Hepatocyte (in vitro differentiated cells): ENCODE measurements at places on chromosomes 12 and 14. TPM values are rescaled to one million over a fixed set of nuclear protein-coding genes. Genes with fewer than 3 reads are reported as not detected.
A peak's percentile ranks its signal among the peaks of the same experiment; 100 is the strongest.

DNA sequence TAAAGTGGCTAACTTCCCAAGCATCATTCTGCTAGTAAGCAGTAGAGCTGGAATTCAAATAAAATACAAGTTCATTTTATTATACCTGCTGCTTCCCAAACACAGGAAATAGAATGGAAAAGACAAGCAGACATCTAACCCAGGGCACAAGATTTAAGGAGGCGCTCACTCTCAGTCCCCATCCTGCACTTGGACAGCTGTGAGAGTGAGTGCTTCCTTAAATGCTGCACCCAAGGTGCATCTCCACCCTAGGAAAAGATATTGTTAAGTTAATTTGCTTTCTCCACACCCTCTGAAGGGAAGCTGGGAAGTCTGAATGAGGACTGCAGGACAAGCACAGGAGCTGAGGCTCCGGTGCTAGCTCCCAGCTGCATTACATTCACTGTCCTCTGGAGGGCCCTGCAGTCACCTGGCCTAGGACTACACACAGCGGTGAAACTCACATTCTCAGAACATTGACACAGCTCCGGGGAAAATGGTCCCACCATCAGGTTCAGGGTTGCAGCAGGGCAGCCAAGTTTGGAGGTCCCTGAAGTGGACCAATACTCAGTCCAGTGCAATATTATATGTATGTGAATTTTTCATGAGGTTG lies 14.2 kb downstream of the HEBP1 start:
- DNase-seq, result peak; percentile 47

- DNase-seq, result peak; percentile 49
Measured at GRCh38 chr12:47808050-47808449, 11.7 kb downstream of the HDAC7 start.

DNA sequence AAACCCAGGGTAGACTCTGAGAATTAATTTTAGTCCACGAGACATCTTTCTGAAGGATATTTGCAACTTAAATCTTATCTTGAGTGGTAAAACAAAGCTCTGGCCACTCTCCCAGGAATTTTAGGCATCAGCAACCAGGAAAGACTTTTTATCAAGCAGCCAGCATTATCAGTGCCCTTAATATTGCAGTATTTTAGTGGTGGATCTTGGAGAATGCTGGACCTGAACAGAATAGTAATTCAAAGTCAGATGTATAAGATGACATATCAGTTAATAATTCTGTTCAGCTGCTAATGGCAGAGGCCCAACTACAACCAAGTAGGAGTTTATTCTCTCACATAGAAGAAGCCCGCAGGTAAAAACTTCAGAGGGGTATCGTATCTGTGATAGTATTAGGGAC lies 59.0 kb upstream of the CRY1 start:
- DNase-seq, result no peak

DNA sequence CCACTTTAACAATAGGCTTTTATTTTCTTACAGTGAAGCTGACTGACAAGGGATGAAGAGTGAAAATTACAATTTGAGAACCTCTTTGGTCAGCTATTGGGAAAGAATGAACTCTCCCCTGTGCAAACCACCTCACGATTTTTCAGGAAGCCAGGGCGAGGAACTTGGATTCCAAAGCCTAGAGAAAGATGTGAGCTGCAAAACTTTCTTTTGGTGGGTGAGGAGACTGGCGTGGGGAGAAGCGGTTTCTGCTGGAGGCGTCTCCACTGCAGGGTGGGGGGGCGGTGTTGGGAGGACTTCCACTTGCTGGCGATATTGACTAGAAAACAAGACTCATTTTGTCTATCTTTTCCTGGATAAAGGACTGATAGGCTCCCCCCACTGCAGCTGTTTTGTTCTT lies 59.3 kb upstream of the VRK1 start:
- no peak for DNase-seq

DNA sequence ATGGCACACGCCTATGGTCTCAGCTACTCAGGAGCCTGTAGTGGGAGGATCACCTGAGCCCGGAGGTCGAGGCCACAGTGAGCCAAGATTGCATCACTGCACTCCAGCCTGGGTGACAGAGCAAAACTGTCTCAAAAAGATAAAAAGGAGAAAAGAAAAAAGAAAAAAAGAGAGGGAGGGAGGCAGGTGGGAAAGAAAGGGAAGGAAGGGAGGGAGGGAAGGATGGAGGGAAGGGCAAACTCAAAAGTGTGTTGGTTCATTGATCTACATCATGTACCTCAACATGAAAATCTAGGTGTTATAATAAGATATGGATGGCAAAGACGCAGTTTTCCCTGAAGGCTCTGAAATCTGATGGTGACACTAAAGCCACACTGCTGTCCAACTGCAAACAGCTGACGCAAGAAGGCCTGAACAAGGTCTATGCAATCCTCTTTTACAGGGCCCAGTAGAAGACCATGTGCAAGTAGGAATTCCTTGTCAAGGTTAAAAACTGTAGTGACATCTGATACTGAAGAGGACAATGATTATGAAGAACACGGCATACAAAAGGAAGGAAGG lies 143.6 kb downstream of the ITPR2 start:
- DNase-seq, result no peak

DNA sequence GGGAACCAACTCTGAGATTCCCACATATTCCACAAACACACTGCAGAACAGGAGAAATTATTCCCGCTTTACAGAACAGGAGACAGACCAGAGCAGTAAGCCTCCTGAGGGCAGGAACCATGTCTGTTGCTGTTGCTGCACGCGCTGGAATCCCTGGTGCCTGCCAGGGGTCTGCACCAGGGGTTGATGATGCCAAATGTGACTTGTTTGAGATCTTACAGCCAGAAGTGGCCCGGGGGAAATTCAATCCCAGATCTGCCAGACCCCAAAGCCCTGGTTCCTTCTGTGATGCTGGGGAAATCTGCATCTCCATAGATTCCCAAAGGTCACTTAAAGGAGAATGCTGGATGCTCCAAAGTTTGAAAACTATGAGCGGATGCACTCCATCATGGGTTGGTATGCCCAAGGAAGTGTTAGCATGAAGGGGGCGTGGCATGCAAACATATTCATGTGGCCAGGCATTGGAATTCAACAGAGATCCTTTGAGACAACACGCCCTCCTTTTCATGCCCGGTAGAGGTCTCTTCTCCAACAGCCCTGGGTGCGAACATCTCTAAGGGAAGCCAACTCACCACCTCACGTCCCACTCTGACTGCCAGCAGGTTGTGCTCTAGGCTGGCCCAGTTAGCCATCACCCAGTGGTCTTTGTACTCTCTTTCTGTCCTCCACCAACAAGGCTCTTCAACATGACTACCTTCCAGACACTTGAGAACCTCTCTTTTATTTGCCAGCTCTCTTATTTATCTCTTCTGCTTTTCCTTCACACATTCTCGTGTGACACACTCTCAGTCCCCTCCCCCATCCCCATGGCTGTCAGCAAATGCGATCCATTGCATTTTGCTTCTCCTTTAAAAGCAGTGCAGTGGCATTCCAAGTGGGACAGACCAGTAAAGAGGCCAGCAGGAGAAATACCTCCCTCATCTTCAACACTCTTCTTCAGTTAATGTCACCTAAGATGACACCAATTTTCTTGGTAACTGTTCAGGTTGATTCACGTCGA lies 131.3 kb downstream of the ZFP36L1 start:
- DNase-seq, result no peak

DNA sequence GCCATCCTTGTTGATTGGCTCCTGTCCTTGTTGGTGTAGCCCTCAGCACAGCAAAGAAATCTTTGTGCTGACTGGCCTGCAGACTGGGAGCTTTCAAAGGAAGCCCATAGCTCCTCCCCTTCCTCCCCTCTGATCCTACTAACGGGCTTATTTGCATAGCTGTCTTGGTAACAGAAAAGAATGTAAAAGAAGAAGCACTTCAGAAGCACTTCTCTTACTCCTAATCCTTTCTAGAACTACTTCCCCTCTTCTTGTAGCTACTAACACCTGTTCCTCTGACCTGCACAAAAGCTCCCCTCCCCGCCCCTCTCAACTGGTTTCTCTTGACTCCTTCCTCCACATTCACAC lies 14.3 kb upstream of the RIC8B start:
- no peak for DNase-seq

DNA sequence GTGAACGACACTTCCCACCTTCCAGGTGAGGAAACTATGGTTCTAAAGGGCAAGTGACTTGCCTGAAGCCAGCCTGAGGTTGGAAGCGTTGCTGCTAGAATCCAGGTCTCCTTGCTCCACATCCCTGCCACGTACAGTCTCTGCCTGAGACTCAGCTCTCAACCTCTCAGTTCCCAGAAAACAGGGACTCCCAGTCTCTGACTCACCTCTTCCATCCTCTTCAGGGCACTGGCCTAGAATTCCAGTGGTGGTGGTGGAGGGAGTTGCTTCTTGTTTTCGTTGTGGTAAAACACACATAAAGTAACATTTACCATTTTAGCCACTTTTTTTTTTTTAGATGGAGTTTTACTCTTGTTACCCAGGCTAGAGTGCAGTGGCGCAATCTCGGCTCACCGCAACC lies 7.3 kb downstream of the GPR68 start:
- DNase-seq, result no peak

DNA sequence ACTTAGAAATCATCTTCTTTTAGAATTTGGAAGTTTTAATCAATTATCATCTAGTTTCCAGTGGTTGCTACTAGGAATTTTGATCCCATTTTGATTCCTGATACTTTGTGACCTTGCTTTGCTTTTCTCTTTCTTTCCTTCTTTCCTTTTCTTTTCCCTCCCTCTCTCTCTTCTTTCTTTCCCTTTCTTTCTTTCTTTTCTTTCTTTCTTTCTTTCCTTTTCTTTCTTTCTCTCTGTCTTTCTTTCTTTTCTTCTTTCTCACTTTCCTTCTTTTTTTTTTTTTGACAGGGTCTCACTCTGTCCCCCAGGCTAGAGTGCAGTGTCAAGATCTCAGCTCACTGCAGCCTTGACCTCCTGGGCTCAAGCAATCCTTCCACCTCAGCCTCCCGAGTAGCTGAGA lies 81.5 kb upstream of the OSBPL8 start:
- no peak for DNase-seq

DNA sequence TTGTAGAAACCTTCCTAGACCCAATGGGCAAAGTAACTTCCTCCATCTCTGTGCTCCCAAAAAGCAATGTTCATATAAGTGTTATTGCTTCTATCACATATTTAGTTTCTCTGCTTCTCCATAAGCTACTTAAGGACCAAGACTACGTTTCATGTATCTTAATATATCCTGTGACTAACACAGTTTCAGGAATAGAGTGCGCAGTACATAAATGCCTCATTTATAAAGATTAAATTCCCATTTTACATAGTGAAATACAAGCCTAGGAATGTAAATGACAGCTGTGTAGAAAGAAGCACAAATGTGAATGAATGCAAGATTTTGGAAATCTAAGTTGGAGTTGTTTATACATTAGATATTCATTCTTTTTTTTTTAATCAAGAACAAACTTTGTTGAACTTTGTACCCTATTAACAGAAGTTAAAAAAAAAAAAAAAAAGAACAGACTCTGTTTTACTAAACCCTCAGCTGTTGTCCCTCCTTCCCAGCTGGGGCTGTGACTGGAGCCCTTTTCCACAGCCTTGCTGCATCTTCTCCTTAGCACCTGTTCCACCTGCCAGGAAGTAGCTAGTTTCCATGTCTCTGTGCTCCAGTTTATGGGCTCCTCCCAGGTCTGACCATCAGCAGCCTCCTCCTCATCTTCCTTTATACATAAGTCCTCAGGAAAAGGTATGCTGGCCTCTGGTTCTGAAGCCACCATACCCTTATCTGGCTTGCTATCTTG lies 7.0 kb upstream of the METTL17 start:
- DNase-seq, result no peak

- DNase-seq, result no peak
Measured at GRCh38 chr14:59439256-59439965, 25.8 kb downstream of the GPR135 start.

DNA sequence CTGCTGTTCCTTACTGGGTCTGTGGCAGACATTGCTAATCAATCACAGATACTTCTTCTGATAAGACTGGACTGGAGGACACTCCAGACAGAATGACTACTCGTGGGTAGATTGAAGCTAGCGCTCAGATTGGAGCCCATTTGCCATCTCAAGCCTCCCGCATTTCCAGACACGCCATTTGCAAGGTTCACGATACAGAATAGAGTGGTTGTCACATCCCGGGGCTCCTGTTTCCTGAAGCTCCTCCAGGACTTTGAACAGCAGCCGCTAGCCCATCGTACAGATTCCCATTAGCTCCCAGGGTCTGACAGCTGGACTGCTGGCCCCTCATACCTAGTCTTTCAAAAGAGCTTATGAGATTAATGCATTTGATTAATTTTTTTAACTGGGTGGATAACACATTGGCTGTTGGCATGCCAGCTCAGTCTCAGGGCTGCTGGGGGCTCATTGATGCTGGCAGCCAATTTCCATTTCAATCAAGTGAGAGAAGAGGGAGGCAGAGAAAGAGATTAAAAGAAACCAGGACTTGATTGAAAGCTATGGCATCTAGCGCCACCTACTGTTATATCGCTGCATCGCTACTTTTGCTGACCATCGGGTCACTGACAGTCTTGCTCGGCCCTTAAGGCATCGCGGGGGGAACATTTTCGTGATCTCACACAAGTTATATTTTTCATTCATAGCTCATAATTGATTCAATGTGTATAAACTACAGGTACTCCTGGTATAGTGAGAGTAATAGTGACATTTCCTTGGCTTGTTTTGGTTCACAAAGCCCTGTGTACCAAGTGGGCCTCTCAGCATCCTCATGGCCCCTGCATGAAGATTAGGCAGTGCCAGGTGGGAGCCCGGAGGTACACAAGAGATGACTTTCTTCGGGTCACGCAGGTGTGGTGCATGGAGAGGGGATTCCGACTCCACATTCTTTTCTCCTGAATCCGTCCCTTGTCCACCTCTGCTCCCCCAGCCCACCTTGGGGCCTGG lies 78.6 kb downstream of the CCDC60 start:
- DNase-seq, result peak; percentile 80

DNA sequence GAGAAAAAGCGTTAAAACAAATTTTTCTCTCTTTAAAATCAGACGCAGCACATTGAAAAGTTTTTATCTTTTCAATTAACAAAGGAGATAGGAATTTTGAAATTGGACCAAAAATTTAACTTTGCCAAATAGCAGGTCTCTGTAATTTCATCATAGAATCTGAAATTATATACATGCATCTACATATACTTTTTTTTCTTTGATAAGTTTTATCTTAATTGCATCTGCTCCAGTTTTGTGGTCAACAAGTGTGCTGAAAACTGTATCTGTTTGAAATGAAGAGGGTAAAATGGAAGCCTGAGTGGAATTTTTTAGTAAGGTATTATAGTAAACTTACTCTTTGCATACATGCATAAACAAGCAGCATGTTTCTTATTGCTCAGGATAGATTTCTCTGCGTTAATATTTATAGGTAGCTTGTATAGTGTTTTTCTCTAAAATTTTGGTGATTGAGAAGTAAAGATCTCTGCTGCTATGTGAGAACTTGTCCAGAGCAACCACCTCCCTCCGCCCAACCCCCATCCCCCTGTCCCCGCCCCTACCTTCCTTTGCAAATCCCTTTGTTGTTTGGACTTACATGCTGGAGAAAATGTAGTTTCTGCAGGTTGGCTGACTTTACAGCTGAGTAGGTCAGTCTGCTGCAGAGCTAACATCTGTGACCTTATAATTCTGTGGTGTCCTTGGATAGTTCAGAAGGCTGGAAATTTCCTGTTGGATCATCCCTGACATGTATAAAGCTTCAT lies 64.6 kb downstream of the VRK1 start:
- DNase-seq, result peak; percentile 3

Gene SSTR1
- polyA plus RNA-seq, result 2.8 and 7.1 TPM in 2 replicates

Gene KRT75
- polyA plus RNA-seq, result not detected in 2 replicates

Gene PAX9
- 0.24 and 0.36 TPM in 2 replicates for polyA plus RNA-seq
